ENCODE measurements at places on chromosomes 11 and 22. TPM values are rescaled to one million over a fixed set of nuclear protein-coding genes. Genes with fewer than 3 reads are reported as not detected.

- H3K36me3 ChIP-seq, result peaks cover 3% of the 10 kb centered on the region
- no peak for DNase-seq
- H3K27me3 ChIP-seq, result no peaks in the 10 kb centered on the region
- H3K4me3 ChIP-seq, result no peak overlapping the region
- no peaks in the 10 kb centered on the region for H3K4me1 ChIP-seq
Observed at GRCh38 chr11:40100162-40100553, 1359.3 kb downstream of the LRRC4C start.

- no peak for DNase-seq
- H3K4me1 ChIP-seq, result no peaks in the 10 kb centered on the region
- H3K4me3 ChIP-seq, result no peak overlapping the region
- no peaks in the 10 kb centered on the region for H3K36me3 ChIP-seq
Observed at GRCh38 chr22:48651036-48651890, 1176.4 kb downstream of the BRD1 start.

Gene ACR
- not detected for total RNA-seq

Gene BACE1
- total RNA-seq, result 1.1 TPM

DNA sequence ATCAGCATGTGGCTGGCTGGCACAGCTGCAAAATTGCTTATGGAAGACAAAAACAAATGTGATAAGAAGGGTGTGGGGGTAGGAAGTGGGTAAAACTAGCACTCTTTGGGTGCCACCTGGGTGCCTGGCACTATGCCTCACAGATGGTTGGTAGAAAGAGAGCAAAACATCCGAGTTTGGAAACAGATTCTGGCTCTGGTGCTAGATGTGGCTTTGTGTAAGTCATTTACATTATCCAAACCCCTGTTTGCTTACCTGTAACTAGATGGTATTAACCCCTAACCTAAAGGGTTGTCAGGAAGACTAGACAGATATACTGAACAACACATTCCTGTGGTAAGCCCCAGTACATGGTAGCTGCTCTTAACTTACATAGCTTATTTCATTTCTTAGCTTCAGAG is 905.6 kb downstream of the DLG2 start:
- H3K27me3 ChIP-seq, result no peaks in the 10 kb centered on the region
- no peaks in the 10 kb centered on the region for H3K4me1 ChIP-seq
- DNase-seq, result no peak

DNA sequence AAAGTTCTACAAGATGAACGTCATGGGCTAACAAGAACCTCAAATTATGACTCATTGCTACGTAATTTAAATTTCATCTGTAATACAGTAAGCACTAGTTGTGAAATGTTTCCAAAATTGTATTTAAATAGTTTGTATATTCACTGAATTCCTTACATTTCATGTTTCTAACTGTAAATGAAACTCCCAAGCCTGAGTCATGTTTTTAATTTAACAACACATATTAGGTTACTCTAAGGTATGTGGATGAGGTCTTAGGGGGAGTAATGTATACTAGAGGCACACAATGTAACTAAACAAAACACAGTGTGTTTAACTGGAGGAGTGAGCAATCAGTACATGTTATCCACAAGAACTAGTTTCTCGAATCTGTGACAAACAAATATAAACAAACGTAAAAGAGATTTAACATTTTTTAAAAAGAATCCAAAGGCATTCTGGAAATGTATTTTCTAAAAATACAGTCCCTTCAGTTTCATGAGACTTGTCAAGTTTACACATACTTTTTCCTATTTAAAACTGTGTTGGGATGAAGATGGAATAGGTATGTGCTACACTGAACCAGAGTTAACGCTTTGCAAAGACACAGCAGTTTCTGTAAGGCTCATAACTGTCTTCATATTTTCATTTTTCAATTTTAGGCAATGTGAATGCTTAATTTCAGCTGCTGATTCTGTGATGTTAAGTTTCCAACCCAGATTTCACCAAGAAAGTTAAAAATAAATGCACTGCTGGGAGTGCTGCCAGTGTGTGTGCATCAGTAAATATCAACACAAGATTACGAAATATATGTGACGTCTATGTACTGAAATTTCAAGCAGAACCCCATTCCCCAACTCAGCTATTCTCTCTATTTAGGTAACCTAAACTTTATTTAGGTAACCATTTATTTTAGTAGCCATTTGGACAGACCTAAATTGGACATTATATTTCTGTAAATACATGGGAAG is 52.6 kb downstream of the PITPNB start:
- H3K36me3 ChIP-seq, result peaks cover 21% of the 10 kb centered on the region
- peak overlapping the region; percentile 30 for H3K4me3 ChIP-seq
- no peak for DNase-seq

GRCh38 chr11:99098258-99098657 is 77.5 kb downstream of the CNTN5 start:
- no peak overlapping the region for H3K4me3 ChIP-seq
- H3K4me1 ChIP-seq, result no peaks in the 10 kb centered on the region
- H3K27me3 ChIP-seq, result no peaks in the 10 kb centered on the region
- DNase-seq, result no peak

Gene BEST1
- 4.1 TPM for total RNA-seq

- no peak overlapping the region for H3K27ac ChIP-seq
- no peak for DNase-seq
- H3K4me3 ChIP-seq, result no peak overlapping the region
Observed at GRCh38 chr11:68036141-68036716, 2.6 kb upstream of the TCIRG1 start.

DNA sequence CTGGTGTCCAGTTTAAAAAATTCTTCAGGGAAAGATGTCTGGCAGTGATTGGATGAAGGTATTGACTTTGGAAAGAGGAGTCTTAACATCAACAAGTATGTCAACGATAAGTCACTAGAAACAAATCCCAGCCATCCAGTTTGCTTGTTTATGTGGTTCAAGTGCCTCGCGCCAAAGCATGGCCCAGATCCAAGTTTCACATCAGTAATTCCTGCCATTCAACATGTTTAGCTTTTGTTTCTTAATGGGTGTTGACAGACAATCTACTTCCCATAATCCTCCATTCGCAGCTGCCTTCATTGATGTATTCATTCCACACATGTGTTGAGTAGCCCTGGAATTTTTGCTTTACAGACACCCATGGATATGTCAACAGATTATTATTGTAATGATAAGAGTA is 77.8 kb downstream of the UBASH3B start:
- H3K4me3 ChIP-seq, result no peak overlapping the region
- no peak for DNase-seq
- no peaks in the 10 kb centered on the region for H3K27me3 ChIP-seq
- H3K27ac ChIP-seq, result no peak overlapping the region

Gene CDC42EP2
- 2.3 TPM for total RNA-seq

DNA sequence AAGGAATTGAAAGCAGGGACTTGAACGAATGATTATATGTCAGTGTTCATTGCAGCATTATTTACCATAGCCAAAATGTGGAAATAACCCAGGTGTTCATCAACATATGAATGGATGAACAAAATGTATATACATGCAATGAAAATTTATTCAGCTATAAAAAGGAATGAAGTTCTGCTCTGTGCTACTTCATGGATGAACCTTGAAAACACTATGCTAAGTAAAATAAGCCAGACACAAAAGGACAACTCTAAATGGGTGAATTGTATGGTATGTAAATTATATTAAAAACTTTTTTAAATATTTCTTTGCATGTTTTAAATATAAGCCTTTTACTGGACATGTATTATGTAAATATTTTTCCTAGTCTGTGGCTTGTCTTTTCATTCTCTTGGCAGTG is 107.0 kb downstream of the ME3 start:
- no peaks in the 10 kb centered on the region for H3K4me1 ChIP-seq
- H3K27me3 ChIP-seq, result peaks cover 7% of the 10 kb centered on the region
- H3K36me3 ChIP-seq, result no peaks in the 10 kb centered on the region
- H3K27ac ChIP-seq, result no peak overlapping the region

DNA sequence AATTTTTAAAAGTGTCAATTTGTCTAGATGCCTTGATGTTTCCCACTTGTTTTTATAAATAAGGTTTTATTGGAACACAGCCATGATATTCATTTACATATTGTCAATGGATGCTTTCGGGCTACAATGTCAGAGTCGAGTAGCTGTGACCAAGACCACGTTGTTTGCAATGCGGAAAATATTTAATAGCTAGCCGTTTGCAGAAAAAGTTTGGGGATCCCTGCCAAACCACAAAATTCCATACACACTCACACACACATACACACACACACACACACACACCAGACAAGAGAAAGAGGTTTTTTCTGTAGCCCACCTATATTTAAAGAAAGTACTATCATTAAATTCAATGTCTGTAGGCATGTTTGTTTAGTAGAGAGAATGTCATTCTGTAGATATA is 58.3 kb downstream of the TYR start:
- H3K27ac ChIP-seq, result no peak overlapping the region
- H3K4me1 ChIP-seq, result no peaks in the 10 kb centered on the region
- no peaks in the 10 kb centered on the region for H3K36me3 ChIP-seq
- no peak overlapping the region for H3K4me3 ChIP-seq
- no peak for DNase-seq

- DNase-seq, result no peak
- peaks cover 60% of the 10 kb centered on the region for H3K27me3 ChIP-seq
- H3K4me1 ChIP-seq, result peaks cover 17% of the 10 kb centered on the region
- H3K27ac ChIP-seq, result no peak overlapping the region
Observed at GRCh38 chr22:30803679-30804078, 109.0 kb downstream of the OSBP2 start.

Gene SCARF2
- total RNA-seq, result 1.0 TPM

- H3K36me3 ChIP-seq, result peaks cover 1% of the 10 kb centered on the region
- no peak overlapping the region for H3K4me3 ChIP-seq
- peaks cover 22% of the 10 kb centered on the region for H3K27me3 ChIP-seq
- H3K4me1 ChIP-seq, result no peaks in the 10 kb centered on the region
Observed at GRCh38 chr22:42711895-42712837, 8.5 kb downstream of the A4GALT start.

DNA sequence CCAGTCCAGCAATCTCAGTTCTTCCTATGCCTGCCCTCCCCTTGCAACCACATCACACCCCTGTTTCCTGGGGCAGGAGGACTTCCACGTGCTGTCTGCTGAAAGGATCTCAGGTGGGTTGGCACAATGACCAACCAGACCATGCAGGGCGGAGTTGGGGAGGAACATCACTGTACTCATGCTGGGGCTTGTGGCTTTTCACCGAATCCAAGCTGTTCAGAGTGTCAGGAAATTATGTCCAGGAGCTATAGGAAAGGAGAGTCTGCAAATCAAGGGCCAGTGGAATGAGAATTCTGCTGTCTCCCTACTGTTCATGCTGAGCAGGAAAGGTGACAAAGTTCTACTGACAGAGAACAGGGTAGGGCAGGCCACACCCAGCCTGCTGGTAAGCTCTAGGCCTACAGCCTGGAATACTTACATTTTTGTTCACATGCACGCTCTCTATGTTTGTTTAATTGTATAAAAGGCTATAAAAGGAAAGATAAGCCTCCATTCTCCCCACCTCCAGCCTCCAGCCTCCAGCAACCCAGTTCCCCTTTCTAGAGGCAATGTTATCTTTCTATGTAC is 1.7 kb upstream of the PLAAT2 start:
- no peaks in the 10 kb centered on the region for H3K36me3 ChIP-seq
- DNase-seq, result no peak
- H3K27ac ChIP-seq, result no peak overlapping the region
- peak overlapping the region; percentile 34 for H3K4me3 ChIP-seq
- H3K4me1 ChIP-seq, result peaks cover 64% of the 10 kb centered on the region
- no peaks in the 10 kb centered on the region for H3K27me3 ChIP-seq

GRCh38 chr22:50308986-50309600 is 1.6 kb upstream of the PLXNB2 start:
- H3K4me1 ChIP-seq, result peaks cover 13% of the 10 kb centered on the region
- peaks cover 6% of the 10 kb centered on the region for H3K27me3 ChIP-seq

GRCh38 chr22:49192180-49192856 is 635.4 kb downstream of the BRD1 start:
- no peaks in the 10 kb centered on the region for H3K4me1 ChIP-seq
- H3K36me3 ChIP-seq, result no peaks in the 10 kb centered on the region
- H3K27ac ChIP-seq, result no peak overlapping the region

DNA sequence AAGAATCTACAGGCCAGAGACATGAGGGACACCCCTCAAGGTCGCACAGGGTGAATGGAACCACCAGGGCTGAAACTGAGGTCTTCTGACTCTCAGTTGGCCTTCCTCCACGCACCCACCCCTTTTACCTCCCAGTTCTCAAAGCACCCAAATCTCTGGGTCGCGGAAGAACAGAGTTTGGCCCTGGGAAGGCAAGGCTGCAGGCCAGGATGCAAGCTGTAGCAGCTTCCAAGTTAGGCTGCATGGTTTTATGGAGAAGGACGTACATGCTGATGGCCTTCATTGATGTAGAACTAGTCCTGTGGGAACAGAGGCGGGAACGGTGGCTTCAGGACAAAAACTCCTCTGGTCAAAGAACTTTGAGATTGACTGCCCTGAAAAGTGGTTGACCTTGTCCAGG is 143.5 kb upstream of the B3GAT1 start:
- H3K27ac ChIP-seq, result no peak overlapping the region
- no peak overlapping the region for H3K4me3 ChIP-seq
- H3K4me1 ChIP-seq, result no peaks in the 10 kb centered on the region
- no peaks in the 10 kb centered on the region for H3K36me3 ChIP-seq

- H3K4me3 ChIP-seq, result no peak overlapping the region
- no peaks in the 10 kb centered on the region for H3K27me3 ChIP-seq
- H3K4me1 ChIP-seq, result no peaks in the 10 kb centered on the region
- H3K27ac ChIP-seq, result no peak overlapping the region
Observed at GRCh38 chr11:60703374-60703773, 4.0 kb downstream of the MS4A8 start.

DNA sequence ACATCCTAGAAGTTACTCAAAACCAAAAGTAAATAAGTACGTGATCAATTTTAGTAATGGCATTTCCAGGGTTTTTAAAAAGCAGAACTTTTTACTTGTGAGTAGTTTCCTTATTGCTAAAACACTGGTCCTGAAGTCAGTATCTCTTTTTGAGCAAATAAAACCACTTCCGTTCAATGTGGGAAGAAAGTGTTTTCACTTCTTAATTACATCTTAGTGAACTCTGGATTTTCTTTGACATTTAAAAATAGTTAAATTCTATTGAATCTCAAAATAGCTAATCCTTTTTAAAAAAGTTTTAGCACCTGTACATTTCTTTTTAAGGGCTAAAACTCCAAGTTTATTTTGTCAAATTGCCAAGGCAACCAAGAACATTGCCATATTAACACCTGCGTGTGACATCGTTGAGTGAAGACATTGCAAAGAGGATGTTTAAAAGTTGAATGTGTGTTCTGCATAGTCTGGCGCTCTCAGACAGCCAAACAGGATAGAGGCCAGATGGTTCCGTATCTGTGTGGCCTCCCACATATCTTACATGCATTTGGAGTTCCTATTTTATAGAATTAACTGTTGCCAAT is 17.2 kb upstream of the OR5B21 start:
- H3K36me3 ChIP-seq, result peaks cover 16% of the 10 kb centered on the region
- peaks cover 51% of the 10 kb centered on the region for H3K4me1 ChIP-seq
- peak overlapping the region; percentile 97 for H3K27ac ChIP-seq
- no peaks in the 10 kb centered on the region for H3K27me3 ChIP-seq
- peak overlapping the region; percentile 97 for H3K4me3 ChIP-seq
